ENCODE measurements at places on chromosomes 16 and 17.

DNA sequence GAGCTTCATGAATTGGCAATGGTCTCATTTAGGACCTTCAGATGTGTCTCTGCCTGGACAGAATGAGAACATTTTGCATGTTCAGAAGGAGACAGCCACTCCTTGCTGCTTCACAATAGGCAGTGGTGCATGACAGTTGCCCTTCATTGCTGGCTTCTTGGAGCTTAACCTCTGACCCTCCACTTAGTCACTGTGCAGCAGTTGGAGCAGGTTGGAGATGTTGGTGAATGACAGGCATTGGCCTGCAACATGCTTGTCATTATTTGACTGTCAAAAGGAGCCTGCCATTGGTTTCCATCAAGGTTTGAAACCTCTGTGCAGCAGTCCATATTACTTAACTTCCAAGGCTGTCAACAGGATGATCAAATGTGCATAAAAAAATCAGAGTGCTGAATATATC lies 22.7 kb downstream of the FTO start:
- no peak for DNase-seq

DNA sequence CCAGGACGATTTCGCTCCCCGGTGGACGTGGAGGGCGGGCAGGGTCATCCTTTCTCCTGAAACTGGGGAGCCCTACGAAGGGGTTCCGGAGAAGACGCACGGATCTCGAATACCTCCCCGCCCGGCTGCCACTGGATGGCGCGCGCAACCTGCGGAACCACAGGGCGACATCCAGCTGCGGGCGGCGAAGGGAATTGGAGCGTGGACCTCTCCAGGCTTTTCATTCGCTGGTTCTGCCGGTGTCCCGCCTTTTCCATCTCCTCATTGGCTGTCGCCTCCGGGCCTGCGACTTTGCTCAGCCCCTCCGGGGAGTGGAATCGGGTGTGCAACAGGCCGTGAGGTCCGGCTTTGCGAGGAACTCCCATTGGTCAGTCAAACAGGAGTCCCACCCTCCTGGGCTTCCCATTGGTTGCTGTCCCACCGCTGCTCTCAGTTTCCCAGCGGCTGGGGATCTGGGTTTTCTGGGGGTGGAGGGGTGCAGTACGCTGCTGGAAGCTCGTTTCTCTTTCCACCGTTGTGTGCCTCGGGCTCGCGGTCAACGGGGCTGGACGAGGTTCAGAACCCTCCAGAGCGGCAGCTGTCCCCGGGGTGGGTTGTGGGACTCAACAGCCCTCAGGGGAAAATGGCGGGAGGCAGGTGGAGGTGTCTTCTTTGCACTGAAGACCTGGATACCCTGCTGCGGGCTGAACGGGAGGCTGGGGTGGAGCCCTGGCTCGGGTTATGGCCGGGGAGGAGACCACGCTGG lies 14.5 kb downstream of the OR1D5 start:
- DNase-seq = peak; percentile 96

DNA sequence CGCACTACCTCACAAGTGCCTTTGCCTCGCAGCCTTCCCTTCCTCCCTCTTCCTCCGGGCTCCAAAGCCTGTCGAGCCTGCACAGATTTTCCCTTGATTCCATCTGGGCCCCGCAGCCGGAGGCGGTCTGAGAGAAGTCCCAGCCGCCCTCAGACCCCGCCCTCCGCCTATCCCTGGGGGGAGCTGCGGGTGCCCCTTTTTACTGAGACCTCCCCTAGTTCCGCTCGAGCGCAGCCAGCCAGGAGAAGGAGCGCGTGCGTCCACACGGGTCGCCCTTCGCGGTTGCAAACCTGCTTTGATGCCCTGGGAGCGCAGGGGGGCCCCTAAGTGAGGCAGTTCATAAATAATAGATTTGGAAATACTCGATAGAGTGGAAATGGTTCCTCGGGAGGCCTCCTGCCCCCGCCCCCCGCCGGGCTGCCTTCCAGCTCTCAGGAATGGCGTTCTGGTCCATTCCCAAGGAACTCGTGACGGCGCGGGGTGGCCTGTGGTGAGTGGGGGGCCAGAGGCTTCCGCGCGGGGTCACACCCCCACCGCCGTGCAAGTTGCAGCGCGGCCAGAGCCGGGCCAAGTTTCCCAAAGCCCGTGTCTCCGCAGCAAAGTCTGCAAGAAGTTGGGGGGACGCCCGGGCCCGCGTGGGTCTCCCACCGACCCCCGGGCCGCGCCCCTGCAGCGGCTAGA lies 610 bp downstream of the C16orf74 start:
- DNase-seq = no peak

DNA sequence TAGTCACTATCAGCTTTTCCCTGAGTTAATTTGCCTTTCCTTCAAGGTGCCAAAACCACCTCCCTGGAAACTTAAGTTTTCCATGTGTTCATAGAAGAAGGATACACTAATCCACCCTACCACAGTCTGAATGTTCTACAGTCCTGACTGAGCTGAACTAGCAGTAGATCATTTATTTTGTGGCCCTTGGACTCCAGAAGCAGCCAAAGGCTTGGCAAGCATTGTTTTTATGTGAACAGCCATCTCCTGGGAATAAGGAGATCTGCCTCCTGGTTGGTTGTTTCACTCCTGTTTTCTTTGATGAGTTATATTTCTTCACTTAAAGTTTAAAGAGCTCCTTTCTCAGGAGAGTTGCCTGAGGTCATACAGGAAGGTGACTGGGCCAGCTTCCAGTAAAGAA lies 634.6 kb upstream of the SOX9 start:
- no peak for DNase-seq

DNA sequence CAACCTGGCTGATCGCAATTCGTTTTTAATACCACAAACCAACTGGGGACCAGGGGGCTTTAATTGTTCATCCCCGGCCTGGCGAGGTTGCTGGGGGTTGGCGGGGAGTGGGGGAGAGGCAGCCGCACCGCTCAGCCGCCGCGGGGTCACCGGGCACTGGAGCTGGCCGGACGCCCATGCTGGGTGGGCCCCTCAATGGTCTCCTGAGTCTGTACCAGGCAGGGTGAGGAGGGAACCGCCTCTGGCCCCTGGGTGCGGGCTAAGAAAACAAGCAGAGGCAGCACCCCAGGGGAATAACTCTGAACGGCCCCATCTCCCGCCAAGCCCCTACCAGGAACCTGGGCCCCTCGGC lies 43.9 kb downstream of the ACTG1 start:
- no peak for DNase-seq

- DNase-seq = no peak
These were observed at the start of gene RAB11FIP4 for GRCh38 chr17:31391496-31391949. TSS of gene RAB11FIP4 (plus strand) at chr17:31391675. CDS start at chr17:31391853, 178 bp downstream.

- no peak for DNase-seq
These were observed 3.8 kb downstream of the TBC1D16 start for GRCh38 chr17:80031691-80032430.

All from activated CD4-positive, alpha-beta T cell treated with anti-CD3 and anti-CD28 coated beads for 48 hours (primary cell).